ENCODE measurements at places on chromosomes 12 and 14. TPM values are rescaled to one million over a fixed set of nuclear protein-coding genes. Genes with fewer than 3 reads are reported as not detected.

Gene TROAP
- total RNA-seq = 1.7 TPM

Gene TMTC1
- total RNA-seq = not detected

Gene KRT6C
- not detected for total RNA-seq

Gene ARMH4
- not detected for total RNA-seq

Gene NAV3
- total RNA-seq = not detected

Gene LRRIQ1
- total RNA-seq = not detected

Gene SLC6A15
- 0.39 TPM for total RNA-seq

Gene PGF
- total RNA-seq = 0.47 TPM

Gene MAP1LC3B2
- 1.0 TPM for total RNA-seq

Gene TMEM63C
- total RNA-seq = 3.2 TPM

Gene KRT74
- not detected for total RNA-seq

Gene OR6S1
- total RNA-seq = not detected

Gene SLC17A8
- total RNA-seq = not detected

Gene P2RX2
- total RNA-seq = not detected

Gene NGB
- not detected for total RNA-seq

Gene KRT71
- not detected for total RNA-seq

Gene SDR9C7
- total RNA-seq = not detected

Gene TSPAN19
- not detected for total RNA-seq

Gene NYNRIN
- 0.29 TPM for total RNA-seq

Gene CMKLR1
- total RNA-seq = 0.54 TPM

Gene TPCN1
- 267 TPM for total RNA-seq

Gene PSMB5
- total RNA-seq = 29.0 TPM

Gene SERPINA6
- total RNA-seq = not detected

Gene MIPOL1
- total RNA-seq = 0.07 TPM

Gene IAPP
- total RNA-seq = not detected

Gene ASCL1
- total RNA-seq = not detected

Gene ADCY6
- total RNA-seq = not detected

Gene FOXA1
- not detected for total RNA-seq

Gene LRP6
- 2.8 TPM for total RNA-seq

Gene BIN2
- total RNA-seq = 40.1 TPM

Gene BDKRB2
- not detected for total RNA-seq

Gene ACSM4
- total RNA-seq = not detected

Gene CELA1
- not detected for total RNA-seq

Gene SYNDIG1L
- total RNA-seq = not detected

Gene TAS2R9
- not detected for total RNA-seq

Gene TMEM132C
- total RNA-seq = not detected

Gene FAM234B
- 7.7 TPM for total RNA-seq

Gene CNTN1
- not detected for total RNA-seq

Gene ZFYVE26
- 46.3 TPM for total RNA-seq

Gene RFX4
- not detected for total RNA-seq

Gene C12orf54
- total RNA-seq = not detected

Gene DACT1
- total RNA-seq = 2.7 TPM

Data from B cell (primary cell).